ENCODE measurements at places on chromosomes 11 and 22.

- no peak for DNase-seq
Observed at GRCh38 chr11:72758304-72758689, 6.1 kb upstream of the ARAP1 start.

DNA sequence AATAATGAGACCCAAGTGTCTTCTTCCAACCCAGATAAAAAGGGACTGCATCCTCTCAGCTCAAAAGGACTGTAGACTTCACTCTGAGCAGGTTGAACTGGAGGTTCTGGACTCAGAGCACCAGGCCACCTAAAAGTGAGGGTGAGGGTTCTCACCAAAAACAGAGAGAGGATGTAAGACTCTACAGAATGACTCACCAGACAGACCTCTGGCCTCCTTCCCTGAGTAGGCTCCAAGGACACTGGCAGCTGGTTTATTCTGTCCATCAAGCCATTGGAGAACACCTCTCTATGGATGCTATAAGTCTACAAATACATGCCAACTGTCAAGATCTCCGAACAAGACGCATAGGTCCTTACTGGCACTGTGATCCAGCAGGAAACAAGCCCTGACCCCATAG is 27.2 kb downstream of the FEZ1 start:
- no peak for DNase-seq

DNA sequence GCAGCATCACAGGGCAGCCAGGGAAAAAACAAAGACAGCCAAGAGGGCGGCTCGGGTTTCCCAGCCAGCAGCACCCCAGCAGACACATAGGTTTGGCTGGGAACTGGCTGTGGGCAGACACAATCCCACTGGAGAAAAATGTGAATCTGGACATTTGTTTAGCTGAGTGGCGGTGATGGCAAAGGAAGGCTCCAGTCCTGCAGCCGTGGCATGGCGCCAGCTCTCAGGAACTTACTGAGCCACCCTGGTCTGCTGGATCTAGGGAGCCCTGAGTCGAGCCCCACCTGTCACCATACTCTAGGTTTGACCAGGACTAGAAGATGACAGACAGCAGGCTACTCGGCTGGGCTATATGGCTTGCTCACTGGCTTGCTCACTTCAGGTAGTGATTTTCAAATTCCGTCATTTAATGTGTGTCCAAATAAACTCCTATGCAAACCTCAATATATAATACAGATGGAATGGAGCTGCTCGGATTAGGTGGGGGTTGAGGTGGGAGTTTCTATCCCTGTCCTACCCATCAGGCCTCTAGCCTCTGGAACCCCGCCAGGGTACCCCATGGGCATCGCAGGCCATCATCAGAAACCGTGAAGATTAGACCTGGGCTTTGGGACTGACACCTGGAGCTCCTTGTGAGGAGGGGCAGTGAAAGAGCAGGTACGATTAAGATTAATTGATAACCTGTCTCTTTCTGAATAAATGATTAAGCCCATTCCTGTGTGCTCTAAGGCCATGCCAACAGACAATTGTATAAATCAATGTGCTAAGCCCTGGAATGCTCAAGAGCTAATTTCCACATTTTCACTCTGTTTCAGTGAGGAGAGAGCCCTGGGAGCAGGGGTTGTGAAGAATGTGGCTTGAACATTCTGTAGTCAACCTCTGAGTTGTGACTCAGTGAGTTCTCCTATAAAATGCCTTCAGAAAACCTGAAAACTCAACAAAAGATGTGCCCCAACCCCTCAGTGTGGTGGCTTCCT is 42.5 kb downstream of the GALNT18 start:
- DNase-seq: no peak

DNA sequence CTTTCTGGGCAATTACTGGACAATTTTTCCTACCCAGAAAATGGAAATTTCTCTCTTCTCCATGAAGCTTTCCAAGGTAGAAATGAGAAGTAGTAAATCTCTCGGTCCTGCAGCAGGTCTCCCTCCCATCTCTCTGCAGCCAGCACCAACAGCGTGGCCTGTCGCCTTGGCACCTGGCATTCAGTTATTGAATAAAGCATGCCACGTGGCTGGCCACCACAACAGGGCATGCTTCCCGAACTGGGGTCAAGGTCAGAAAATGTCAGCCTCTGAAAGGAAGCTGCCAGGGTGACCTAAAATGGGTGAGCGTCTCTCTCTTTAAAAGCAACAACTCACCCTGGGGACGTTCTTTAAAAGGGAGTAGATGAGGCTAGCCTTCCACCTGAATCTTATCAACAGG is 14.0 kb downstream of the CACNG2 start:
- no peak for DNase-seq
